ENCODE measurements at places on chromosomes 12 and 14. TPM values are rescaled to one million over a fixed set of nuclear protein-coding genes. Genes with fewer than 3 reads are reported as not detected.

Gene KRT73
- not detected for total RNA-seq

Gene OTX2
- total RNA-seq: not detected

Gene SLCO1C1
- 0.25 TPM for total RNA-seq

Gene ESPL1
- 1.5 TPM for total RNA-seq

Gene DLGAP5
- 23.8 TPM for total RNA-seq

Gene METAP2
- 260 TPM for total RNA-seq

Gene MANSC4
- not detected for total RNA-seq

Data from fibroblast of the aortic adventitia (primary cell).